ENCODE measurements at places on chromosomes 16 and 17.

GRCh38 chr17:71440513-71440912, 680.3 kb upstream of the SOX9 start:
- DNase-seq = peak; percentile 94

- DNase-seq = no peak
Measured at GRCh38 chr17:17752821-17753321, 71.6 kb downstream of the RAI1 start.

GRCh38 chr16:77790009-77790372, 1.6 kb downstream of the VAT1L start:
- no peak for DNase-seq

DNA sequence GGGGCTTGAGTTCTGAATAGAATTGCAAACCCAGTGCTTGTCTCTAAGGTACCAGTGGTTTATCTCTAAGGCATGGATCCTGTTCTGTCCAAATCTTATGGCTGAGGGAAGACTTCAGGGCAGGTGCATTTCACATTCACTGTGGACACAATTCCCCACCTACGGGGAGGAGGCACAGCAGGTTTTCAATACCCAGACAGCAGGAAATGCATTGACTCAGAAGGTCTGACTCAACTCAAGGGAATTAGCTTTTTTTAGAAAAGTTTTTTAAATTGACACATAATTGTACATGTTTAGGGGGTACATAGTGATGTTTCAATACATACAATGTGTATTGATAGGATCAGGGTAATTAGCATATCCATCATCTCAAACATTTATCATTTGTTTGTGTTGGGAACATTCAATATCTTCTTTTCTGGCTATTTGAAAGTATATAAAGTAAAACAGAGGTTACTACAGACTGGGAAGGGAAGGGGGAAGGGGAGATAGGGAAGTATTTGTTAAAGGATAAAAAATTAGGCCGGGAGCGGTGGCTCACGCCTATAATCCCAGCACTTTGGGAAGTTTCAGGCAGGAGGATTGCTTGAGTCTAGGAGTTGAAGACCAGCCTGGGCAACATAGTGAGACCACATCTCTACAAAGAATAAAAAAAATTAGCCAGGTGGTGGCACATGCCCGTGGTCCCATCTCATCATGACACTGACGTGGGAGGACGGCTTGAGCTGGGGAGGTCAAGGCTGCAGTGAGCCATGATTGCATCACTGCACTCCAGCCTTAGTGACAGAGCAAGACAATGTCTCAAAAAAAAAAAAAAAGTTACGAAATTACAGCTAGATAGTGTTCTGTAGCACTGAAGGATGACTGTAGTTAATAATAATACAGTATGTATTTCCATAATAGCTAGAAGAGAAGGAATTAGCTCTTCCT, 54.9 kb downstream of the RGS9 start:
- peak; percentile 83 for DNase-seq

- no peak for DNase-seq
Measured at GRCh38 chr16:3963886-3964685, 83.6 kb upstream of the CREBBP start.

DNA sequence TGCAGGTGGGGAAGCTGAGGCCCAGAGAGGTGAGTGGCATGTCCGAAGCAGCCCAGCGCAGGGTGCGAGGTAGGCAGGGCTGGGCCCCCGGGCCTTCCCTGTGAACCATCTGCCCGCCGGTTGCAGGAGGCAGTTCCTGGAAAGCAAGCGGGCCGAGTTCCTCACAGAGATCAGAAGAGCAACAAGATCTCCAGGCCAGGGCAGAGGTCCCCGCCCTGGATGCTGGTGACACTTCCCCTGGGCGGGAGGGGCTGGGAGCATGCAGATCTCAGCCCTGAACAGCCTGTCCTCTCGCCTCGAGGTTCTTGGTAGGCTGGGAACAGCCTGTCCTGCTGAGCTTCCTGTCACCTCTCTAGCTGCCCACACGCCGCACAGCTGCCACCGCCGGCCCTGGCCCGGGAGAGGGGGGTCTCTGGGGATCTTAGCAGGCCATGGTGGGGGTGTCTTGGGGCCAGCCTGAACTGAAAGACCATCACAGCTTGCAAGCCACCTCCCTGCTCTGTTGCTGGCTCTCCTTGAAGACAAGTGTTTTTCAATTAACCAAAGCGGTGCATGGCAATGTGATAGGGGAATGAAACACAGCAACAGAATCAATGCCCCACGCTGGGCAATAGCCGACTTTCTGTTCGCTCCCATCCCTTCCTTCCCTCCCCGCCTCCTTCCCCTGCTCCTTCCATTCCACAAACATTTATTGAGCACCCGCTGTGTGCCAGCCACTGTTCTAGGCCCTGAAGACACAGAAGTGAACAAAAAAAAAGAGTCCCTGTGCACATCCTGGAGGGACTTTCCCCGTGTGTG, 31.7 kb downstream of the SOCS1 start:
- DNase-seq = no peak

- peak; percentile 98 for DNase-seq
Measured at GRCh38 chr17:42561897-42562387, at the start of gene COASY. TSS of gene COASY (plus strand) at chr17:42562148. CDS start at chr17:42562623, 475 bp downstream.

DNA sequence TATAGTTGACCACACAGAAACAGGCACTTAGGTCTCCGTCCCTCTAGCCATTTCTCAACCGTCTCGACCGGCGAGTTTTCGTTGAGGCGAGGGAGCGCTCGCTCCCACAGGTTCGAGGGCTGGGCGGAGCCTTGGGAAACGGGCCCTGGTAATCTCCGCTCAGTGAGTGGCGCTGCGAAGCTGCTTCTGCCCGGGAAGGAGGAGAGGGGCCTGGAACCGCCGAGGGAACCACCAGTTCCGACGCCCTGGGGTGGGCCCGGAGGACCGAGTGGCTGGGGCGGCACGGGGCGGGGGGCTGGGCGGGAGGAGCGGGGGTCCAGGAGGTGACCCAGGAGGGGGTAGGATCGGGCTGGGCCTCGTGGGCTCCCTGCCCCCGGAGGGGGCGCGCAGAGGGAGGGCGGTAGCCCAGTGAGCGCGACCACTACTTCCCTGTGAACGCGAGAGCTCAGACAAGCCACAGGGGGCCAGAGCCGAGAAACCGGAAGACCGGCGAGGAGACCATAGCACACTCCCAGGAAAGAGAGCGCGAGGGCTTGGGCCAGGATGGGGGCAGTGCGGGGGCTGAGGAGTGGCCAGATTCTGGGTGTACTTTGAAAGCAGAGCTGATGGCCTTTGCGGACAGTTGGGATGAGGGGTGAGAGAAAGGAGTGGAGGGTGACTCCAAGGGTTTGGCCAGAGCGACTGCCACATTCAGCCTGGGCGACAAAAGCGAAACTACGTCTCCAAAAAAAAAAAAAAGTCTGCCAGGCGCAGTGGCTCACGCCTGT, 29.9 kb upstream of the ARL4D start:
- DNase-seq = peak; percentile 62

DNA sequence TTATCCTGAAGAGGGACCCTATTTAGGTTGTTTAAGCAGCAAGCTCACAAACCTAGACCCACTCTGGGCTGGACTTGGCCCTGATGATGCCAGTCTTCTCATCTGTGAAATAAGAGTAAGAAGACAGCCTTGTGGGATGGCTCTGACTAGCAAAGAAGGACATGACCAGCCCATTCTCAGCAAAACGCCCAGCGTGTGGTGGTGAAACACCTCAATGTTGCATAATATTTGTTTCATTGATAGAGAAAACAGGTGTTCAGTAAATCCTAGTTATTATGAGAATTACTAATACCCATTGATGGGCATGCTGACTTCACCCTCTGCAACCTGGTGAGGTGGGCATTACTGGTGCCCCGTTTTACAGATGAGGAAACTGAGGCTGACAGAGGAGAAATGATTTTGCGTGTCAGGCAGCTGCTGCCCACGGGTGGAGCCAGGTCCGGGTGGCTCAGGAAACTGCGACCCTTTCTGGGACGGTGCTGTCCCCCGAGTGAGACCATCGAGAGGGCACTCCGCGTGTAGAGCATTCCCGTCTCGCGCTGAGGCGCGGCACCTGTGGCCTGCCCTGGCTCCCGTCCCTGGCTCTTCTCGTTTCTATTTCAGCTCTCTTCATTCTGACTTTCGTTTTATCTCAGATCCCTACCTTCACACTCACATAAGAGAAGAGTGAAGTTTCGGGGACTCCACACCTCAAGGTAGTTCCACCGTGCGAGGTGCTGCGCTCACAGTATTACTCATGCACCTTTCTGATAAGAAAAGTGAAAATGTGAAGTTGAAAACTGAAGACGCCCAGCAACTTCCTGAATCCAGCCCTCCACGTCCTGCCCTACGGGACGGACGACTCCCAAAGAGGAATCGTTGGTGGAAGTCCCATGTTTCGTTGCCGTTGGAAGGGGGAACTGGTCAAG, 48.5 kb downstream of the IRF8 start:
- no peak for DNase-seq

DNA sequence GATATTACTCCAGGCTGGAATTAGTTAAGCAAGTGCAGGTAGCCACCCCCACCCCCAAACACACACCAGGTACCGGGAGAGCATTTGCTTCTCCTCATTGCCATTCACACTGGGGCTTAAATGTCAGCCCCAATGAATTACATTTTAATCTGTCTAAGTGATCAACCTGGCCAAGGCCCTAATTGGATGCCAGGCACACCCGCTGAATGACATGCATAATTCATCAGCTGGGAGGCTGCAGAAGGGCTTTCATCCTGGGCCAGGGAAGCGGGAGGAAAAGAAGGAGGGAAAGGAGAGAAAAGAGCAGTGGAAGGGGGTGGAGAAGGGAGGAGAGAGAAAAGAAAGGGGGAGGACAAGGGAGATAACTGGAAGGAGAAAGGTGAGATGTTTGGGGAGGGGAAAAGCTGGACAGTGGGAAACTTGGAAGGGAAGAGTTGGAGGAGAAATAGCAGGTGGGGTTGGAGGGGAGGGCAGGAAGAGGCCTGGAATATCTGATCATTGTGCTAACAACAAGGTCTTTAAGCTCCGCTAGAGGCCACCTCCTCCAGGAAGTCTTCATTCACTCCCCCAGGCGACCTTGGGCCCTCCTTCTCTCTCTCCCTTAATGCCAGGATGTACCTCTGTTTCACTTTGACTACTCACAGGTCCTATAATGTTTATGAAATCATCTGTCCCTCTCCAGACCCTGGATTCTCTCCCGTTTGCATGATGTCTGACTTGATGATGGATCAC, 40.1 kb upstream of the CES5A start:
- DNase-seq = no peak

DNA sequence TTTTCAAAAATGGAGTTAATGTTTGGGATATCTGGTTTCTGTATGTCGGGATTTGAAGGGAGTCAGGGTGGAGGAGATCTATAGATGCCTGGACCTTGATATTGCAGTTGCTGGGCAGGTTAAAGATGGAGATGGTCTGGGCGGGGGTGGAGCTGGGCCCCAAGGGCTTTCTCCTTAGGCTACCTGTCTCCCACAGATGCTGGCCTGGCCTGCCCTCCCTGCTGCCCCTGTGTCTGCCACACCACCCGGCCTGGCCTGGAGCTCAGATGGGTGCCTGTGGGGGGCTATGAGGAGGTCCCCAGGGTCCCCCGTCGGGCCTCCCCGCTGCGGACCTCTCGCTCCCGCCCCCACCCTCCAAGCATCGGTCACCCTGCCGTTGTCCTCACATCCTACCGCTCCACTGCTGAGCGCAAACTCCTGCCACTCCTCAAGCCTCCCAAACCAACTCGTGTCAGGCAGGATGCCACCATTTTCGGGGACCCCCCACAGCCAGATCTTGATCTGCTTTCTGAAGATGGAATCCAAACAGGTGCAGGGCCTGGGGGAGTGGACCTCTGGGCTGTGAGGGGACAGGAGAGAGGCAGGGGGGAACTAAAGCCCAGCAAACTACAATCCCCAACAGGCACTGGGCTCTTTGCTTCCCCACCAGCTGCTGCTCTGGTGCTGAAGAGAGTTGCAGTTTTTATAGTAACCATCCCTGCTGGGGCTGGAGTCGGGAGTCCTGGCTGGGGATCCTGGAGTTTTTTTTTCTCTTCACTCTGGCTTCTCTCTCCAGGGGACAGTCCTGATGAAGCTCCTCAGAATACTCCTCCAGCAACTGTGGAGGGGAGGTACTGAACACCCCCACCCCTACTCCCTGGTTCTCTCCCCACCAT, 2.9 kb downstream of the ARHGEF15 start:
- DNase-seq = no peak

GRCh38 chr16:64276646-64277045, 845.2 kb downstream of the CDH11 start:
- DNase-seq = no peak

GRCh38 chr17:37142294-37142896, 193.6 kb downstream of the AATF start:
- no peak for DNase-seq

- DNase-seq = no peak
Measured at GRCh38 chr16:4927661-4928060, 9.3 kb downstream of the PPL start.

DNA sequence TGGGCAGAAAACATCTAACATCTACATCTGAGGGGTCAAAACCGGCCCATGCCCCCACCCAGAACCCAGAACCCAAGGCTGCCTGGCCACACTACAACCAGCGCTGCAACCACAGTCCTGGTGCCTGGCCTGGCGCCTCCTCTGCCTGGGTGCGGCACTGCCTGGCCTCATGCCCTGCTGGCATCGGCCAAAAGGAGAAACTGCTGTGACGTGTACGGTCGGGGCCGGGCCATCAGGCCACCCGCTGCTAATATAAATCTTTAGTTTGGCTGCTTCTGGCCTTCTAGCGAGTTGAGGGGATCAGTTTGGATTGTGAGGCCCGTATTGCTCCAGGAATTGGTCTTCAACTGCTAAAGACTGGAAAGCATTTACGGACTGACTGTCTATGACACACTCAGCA, 22.8 kb downstream of the TMEM204 start:
- no peak for DNase-seq

DNA sequence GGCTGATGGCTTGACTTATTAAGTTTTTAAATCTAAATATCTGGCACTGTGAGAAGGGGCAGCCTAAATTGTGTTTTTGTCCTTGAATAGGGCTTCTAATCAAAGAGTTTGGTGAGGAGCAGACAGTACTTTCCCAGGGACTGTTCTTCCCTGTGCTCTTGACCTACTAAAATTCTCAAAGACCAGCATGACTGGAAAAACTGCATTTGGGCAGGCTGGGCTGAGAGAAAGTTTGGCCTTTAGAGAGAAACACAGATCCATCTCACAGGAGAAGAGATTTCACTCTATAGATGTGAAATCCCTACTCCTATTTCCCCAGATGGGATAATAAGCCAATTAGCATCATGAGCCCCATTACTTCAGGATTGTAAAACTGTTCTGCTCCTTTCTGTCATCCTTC, 7.3 kb downstream of the PCTP start:
- no peak for DNase-seq

DNA sequence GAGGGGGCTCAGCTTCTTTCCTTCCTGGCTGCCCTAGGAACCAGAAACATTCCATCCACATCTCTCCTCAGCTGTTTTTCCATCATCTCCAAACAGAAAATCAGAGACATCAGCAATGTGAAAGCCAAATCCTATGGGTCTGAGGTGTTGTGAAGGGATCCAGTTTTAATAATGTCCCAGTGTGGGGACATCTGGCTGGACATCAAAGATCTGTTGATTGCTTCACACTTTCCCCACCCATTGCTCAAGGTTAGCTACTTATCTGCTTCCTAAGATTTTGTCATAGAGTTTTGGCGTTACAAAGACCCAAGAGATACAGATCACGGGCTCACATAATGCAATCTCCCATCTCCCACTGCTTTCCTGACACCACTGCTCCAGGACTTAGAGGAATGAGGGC, 47.8 kb upstream of the AXIN2 start:
- DNase-seq = no peak
